Keratinocyte (primary cell): ENCODE measurements at places on chromosomes 1 and 21. TPM values are rescaled to one million over a fixed set of nuclear protein-coding genes. Genes with fewer than 3 reads are reported as not detected.

C1orf74 gene
- polyA plus RNA-seq: 48.0 to 65.6 TPM (median 58.1 TPM) in 3 replicates

NMNAT2 gene
- 0.72 to 0.80 TPM (median 0.76 TPM) in 3 replicates for polyA plus RNA-seq

TRIM58 gene
- polyA plus RNA-seq: 0.09 to 0.29 TPM (median 0.14 TPM) in 3 replicates

PPP1R12B gene
- 4.2 to 8.4 TPM (median 6.9 TPM) in 3 replicates for polyA plus RNA-seq

IVL gene
- polyA plus RNA-seq: 61.1 to 231 TPM (median 89.2 TPM) in 3 replicates

EXO1 gene
- polyA plus RNA-seq: 0.84 to 6.5 TPM (median 5.4 TPM) in 3 replicates

OR2L2 gene
- 0.03 TPM in 1 of 3 replicates, not detected in the others for polyA plus RNA-seq
